ENCODE measurements at places on chromosomes 13 and 19.
A peak's percentile ranks its signal among the peaks of the same experiment; 100 is the strongest.

DNA sequence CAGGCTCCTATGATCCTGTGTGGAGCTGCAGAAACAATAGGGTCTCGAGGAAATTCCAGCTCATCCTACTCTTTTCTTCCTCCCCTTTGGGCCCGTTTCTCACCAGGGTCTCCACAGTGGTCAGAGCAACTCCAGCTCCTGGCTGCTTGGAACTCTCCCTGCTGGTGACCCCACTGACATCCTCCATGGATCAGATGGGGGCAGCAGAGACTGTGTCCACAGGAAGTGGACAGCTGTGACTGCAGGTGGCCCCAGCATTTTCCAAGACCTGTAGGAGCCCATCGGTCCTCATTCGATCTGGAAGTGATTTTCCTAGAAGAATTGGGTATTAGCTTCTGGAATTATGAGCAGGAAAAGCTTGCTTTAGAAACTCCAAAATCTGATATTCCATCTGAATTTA lies 208.5 kb downstream of the ZNF536 start:
- no peak for DNase-seq

GRCh38 chr13:84447640-84447978 lies 565.3 kb upstream of the SLITRK1 start:
- DNase-seq = no peak

DNA sequence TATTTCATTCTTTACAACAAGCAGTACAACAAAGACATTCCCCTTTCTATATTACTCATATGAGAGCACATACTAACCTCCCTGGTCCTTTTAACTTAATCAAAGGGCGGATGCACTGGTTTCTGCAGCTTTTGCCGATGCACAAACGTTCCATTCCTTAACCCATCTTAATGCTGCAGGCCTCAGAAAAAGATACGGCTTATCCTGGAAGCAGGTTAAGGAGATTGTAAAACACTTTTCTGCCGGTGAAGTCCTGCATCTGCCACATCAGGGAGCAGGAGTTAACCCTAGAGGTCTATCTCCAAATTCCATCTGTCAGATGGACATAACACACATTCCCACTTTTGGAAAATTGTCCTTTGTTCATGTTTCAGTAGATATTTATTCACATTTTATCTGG lies 11.5 kb upstream of the ZNF814 start:
- DNase-seq = no peak

DNA sequence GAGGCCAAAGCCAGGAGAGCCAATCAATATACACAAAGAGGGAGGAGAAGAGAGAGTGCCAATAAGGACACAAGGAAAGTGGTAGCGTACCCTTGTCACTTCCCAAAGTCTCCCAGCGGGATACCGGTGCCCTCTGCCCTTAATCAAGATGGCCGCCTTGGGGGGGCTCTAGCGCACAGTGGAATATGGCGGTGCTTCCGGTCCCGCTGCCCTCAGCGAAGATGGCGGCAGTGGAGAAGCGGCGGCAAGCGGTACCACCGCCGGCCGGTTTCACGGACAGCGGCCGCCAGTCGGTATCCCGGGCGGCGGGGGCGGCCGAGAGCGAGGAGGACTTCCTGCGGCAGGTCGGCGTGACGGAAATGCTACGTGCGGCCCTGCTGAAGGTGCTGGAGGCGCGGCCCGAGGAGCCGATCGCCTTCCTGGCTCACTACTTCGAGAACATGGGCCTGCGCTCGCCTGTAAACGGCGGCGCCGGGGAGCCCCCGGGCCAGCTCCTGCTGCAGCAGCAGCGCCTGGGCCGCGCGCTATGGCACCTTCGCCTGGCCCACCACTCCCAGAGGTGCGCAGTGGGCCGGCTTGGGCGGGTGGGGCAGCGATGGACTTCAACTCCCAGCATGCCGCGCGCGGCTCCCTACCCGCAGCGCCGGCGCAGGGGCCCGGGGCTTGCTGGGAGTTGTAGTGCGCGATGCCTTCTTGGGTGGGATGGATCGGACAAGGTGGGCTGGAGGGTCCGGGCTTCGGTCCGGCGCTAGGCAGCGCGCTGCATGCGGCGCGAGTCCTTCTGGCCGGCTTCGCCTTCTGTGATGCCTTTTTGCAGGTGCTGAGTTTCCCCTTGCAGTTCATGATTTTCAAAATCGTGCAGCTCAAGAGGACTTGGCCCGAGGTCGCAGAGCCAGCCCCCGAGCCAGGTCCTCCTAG lies at the start of gene TPGS1:
TSS of gene TPGS1 (plus strand) at position 212 of the 918 bp plus-strand sequence. CDS start at position 222, 10 bp downstream.
- DNase-seq = peak; percentile 98

DNA sequence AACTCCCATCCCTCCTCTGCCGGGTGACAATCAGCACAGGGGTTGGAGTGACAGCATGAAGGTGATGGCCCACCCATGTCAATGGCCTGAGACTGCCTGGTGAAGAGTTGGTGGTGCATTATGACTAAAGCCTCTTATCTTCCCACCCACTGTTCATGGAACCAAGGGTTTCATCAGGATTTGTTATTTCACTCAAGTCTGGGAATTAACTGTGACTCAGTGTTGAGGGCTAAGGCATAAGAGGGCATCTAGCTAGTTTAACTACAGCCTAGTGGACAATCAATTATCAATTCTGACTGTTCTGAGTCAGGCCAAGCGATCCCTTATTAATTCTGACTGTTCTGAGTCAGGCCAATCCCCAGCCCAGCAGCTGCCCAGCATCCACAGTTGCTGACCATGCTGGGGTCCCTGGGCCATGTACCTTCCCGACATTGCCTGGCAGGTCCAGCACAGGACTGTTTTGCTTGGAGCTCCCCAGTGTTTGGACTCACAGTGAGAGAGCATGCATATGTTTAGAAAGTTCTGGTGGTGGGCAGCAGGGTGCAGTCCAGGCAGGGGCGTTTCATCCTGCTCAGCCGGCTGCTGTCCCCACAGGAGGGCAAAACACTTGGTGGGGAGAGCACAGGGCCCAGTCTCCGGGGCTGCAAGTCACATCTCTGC lies 65.5 kb downstream of the RASL11A start:
- DNase-seq = no peak

GRCh38 chr13:79541426-79542049 lies 60.6 kb downstream of the NDFIP2 start:
- no peak for DNase-seq

- DNase-seq = no peak
Observed at GRCh38 chr19:40921005-40921897, 39.2 kb upstream of the CYP2A7 start.

GRCh38 chr13:74573654-74574053 lies 439.4 kb upstream of the KLF12 start:
- no peak for DNase-seq

- DNase-seq = no peak
Observed at GRCh38 chr19:16673231-16673630, 12.3 kb downstream of the TMEM38A start.

DNA sequence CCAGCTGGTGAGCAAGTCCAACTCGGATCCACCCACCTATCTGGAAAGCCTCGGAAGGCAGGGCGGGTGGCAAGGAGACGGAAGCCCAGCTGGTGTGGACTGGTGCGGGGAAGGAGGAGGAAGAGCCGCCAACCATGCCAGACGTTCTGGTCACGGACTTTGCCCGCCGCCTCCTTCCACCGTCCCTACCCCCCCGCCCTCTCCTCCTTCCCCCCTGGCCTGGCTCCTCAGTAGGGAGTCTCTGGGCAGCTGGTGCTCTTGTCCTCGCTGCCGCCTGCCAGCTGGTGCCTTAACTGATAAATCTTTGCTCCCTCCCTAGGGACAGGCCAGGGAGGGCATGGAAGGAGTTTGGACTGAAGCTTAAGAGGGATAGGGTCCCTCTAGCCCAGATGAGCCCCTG lies 4.8 kb downstream of the SYNGR4 start:
- DNase-seq = no peak

- no peak for DNase-seq
Observed at GRCh38 chr13:97849305-97849704, 104.2 kb upstream of the IPO5 start.

- DNase-seq = no peak
Observed at GRCh38 chr13:97327506-97328221, 105.5 kb downstream of the MBNL2 start.

DNA sequence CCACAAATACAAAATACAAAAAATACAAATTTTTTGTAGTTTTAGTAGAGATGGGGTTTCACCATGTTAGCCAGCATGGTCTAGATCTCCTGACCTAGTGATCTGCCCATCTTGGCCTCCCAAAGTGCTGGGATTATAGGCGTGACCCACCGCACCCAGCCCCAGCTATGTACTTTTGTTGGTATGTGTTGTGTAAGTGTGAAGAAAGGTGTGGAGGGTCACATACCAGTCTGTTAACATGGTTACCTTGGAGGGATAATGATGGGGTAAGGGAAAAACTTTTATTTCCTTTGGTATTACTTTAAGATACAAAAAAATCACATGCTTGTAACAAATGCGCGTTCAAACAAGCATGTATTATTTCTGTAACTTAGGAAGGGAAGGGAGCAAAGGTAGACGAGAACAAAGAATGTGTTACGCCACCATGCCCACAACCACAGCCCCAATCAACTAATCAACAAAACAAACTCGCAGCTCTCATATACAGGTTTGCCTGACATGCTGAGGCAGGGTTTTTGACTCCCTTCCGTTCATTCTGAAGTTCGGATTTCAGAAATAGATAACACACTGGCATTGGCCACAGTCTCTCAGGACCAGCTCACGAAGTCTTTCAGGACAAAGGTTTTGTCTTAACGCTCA lies 13.5 kb upstream of the VWA8 start:
- DNase-seq = no peak

- no peak for DNase-seq
Observed at GRCh38 chr19:35015270-35015953, 14.9 kb upstream of the SCN1B start.

GRCh38 chr19:5914946-5915781 lies 1.1 kb downstream of the CAPS start:
- DNase-seq = no peak

DNA sequence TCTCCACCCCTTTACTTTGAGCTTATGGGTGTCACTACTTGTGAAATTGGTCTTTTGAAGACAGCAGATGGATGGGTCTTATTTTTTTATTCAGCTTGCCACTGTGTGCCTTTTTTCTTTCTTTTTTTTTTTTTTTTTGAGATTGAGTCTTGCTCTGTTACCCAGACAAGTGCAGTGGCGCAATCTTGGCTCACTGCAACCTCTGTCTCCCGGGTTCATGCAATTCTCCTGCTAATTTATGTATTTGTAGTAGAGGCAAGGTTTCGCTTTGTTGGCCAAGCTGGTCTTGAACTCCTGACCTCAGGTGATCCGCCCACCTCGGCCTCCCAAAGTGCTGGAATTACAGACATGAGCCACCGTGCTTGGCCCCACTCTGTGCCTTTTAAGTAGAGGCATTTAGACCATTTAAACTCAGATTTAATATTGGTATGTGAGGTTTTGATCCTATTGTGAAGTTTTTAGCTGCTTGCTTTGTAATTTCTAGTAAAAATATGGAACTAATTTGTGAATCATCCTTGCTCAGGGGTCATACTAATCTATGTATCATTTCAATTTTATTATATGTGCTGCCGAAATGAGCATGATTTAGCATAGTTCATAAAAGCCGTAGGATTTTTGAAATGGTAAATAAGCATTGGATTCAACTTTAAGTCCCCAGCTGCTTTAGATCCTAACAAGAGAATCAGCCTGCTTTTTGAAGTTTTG lies 584.5 kb downstream of the SLITRK1 start:
- no peak for DNase-seq

- no peak for DNase-seq
Observed at GRCh38 chr19:34314437-34315313, 50.3 kb upstream of the GPI start.

DNA sequence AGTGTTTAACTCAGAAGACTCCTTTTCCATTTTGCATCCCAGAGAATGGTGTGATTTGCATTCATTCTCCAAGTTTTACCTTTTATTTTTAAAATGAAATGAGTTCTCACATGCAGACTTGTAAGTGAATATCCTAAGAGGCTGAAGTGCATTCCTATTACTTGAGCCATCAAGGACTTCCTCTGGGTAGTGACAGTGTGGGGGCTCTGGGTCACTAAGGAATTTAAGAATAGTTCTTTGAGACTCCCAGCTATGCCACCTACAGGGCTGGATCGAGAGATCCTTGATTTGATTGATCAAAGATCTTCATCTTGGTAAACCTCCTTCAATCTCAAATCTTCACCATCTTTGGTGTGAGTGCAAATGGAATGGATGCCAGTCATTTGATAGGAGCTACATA lies 36.3 kb upstream of the SLC10A2 start:
- DNase-seq = no peak

- DNase-seq = no peak
Observed at GRCh38 chr19:53866865-53867224, 838 bp upstream of the MYADM start.

DNA sequence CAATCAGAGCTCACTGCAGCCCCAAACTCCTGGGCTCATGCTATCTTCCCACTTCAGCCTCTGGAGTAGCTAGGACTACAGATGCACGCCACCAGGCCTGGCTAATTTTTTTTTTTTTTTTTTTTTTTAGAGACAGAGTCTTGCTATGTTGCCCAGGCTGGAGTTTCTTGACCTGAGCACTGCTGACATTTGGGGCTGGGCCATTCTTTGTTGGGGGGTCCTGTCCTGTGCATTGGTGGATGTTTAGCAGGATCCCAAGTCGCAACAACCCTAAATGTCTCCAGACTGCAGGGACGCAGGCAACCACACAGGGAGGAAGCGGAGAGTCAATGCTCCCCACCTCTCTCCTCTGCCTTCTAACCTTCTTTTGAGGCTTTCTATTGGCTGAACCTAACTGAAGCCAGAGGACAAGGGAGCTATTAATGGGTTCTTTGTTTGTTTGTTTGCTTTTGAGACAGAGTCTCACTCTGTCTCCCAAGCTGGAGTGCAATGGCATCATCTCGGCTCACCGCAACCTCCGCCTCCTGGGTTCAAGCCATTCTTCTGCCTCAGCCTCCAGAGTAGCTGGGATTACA lies 58.3 kb upstream of the ADGRE5 start:
- no peak for DNase-seq

DNA sequence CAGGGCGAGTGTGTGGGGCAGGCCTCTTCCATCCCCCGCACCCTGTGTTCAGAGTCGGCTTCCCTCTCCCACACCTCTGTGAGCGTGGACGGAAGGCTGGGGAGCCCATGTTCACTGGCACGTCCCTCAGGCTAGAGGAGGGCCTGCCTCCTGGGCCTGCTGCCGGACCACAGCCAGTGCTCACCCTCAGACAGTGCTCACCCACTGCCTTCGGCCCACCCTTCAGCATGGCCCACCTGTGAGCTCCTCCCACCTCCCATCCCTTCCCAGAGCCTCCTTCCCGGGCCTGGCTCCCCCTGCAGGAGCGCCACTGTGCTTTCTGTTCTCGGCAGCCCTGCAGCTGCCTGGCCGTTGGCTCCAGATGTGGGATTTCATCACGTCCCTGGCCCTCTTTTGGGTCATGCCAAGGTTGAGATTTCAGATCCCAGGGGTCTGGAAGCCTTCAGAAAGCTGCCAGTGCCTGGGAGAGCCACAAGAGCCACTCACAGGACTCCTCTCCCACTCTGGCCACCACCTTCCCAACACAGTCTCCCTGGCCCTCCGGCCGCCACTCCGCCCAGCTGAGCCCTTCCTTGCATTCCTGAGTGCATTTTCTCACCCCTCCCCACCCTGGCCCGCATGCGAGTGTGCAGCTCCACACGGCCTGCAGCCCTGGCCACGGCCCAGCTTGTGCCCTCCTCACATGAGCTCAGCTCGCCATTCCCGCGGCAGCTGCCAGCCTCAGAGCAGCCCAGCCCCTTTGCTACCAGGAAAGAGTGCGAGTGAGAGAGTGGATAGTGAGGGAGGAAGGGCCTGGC lies 25.3 kb downstream of the CAPN12 start:
- DNase-seq = no peak
